ENCODE measurements at places on chromosomes 5 and 9.

- no peak for DNase-seq
These were observed 133.1 kb upstream of the EPB41L4A start for GRCh38 chr5:112552216-112552615.

- DNase-seq, result no peak
These were observed 179.3 kb downstream of the ALDH1A1 start for GRCh38 chr9:72773570-72773969.

DNA sequence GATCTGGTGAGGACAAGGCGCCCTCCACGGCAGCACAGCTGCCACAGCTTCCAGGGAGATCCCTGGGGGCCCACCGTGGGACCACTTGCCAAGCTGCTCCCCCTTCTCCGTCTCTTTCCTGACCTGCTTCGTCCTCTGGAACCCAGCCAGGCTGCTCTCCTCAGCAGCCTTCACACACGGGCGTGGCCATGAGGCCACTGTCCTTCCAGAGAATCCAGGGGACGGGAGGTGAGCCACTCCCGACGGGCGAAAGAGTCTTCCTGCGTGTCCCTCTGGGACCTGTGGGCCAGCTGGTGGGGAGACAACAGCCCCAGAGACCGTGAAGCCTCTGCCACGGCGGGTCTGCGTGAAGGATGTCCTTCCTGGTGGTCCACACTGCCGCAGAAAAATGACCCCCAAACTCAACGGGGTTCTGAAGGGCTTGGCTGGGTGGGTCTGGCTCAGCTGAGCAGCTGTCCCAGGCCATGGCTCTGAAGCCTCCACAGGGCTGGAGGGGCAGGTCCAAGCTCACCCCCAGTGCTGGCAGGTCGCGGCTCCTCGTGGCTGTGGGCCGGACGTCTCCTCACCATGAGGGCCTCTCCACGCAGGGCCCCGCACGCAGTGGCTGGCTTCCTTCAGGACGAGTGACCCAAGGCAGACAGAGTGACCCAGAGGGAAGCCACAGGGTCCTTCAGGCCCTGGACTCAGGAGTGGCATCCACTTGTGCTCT is 47.4 kb upstream of the NKD2 start:
- DNase-seq, result no peak

GRCh38 chr5:179558932-179559283 is 8.6 kb downstream of the RUFY1 start:
- DNase-seq, result no peak

- DNase-seq, result no peak
These were observed 13.9 kb downstream of the SLC23A1 start for GRCh38 chr5:139369181-139369580.

- no peak for DNase-seq
These were observed 7.5 kb downstream of the ZNF484 start for GRCh38 chr9:92870289-92870688.

DNA sequence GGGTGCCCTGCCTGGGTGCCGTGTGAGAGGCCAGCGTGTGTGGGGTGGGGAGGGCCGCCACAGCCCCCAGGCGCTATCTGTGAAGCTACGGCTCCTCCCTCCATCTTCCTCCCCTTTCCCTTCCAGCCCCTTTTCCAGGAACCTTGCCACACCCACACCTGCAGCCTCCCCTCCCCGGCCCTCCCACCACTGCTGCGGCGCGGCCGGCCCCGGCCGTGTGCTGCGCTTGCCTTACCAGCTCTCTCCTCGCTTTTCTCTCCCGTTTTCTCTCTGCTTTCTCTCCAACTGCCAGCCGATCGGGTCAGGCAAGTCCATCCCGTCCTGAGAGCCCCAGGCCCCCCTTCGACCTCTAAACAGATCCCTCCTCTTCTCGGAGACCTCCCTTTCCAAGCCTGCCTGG is 21.4 kb downstream of the GOLGA2 start:
- DNase-seq, result no peak

DNA sequence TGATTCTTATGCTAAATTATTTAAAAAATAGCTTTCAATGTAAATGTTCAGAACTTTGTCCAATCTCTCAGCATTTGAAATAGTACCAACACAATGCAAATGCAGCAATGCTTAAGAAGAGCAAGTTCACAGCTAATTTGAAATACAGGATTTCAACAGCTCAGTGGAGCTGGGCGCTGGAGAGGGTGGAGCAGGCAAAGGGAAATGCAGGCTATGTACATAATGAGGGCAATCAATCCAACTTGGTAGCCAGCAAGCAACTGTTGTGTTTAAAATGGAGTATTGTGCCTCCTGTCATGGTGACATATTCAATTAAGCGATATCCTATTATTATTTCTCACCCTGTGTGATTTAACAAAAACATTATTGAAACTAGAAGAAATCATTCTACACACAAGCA is 568.8 kb downstream of the PSAT1 start:
- DNase-seq, result no peak

GRCh38 chr5:134567641-134568336 is 42.3 kb downstream of the JADE2 start:
- no peak for DNase-seq

GRCh38 chr5:58081435-58081834 is 378.5 kb downstream of the PLK2 start:
- no peak for DNase-seq

DNA sequence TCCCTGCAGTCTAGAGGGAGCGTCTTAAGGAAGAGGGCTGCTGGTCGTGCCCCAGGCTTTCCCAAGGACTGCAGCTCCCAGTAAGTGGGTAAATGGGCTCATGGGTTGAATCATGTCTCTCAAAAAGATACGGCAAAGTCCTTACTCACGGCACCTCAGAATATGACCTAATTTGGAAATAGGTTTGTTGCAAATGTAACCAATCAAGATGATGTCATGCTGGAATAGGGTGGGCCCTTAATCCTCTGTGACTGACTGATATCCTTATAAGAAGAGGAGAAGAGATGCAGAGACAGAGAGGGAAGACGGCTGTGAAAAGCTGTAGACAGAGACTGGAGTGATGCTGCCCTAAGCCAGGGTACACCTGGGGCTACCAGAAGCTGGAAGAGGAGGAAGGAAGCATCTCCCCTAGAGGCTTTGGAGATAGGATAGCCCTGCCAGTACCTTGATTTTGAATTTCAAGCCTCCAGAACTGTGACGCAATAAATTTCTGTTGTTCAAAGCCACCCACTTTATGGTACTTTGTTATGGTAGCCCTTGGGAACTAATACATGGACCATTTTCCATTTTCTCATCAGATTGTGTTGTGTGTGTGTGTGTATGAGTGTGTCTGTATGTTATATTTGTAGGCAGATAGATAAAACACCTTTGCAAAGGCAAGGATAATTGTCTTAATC is 15.0 kb downstream of the GALNT10 start:
- no peak for DNase-seq

GRCh38 chr9:87530716-87531115 is 33.0 kb downstream of the DAPK1 start:
- no peak for DNase-seq

GRCh38 chr9:8085986-8086385 is 286.4 kb upstream of the DMAC1 start:
- no peak for DNase-seq

GRCh38 chr9:38344566-38345324 is 47.8 kb upstream of the ALDH1B1 start:
- DNase-seq, result no peak

DNA sequence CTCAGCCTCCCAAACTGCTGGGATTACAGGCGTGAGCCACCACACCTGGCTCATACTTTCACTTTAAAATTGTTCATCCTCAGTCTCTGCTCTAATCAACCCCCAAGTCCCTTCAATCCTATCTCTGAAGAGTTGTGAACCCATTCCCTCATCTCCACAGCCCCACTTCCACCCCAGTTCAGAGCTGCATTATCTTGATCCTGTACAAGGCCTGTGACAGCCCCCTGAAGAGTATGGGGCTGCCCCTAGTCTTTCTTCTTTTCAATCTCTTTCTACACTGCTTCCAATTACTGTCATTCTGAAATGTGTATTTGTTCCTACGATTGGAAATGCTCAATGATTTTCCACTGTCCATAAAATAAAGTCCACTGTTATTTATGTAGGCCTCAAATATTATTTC is 588.3 kb downstream of the RAB3C start:
- DNase-seq, result no peak

DNA sequence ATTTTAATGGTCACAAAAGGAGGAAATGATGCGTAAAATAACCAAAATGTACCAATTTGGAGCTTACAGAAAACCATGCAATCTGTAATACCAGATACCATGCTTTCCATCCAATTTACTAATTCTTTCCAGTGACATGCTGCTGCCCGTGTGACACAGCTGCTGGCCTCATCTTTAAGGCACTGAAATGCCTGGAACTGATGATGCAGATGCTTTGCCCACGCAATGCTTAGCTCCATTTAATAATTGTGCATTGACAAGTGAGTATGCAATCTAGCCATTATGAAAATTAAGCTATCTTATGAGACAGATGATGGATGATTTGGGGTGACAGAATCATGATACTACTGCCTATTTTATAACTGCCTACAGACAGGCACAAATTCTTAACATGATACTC is 169.2 kb upstream of the CTNND2 start:
- DNase-seq, result no peak

GRCh38 chr5:55187370-55187769 is 14.4 kb upstream of the CDC20B start:
- DNase-seq, result no peak

- no peak for DNase-seq
These were observed 13.9 kb downstream of the HMGXB3 start for GRCh38 chr5:150014456-150014855.

GRCh38 chr5:172902497-172903472 is 56.4 kb upstream of the RPL26L1 start:
- DNase-seq, result no peak

GRCh38 chr9:133775951-133776905 is 38.1 kb upstream of the SARDH start:
- DNase-seq, result no peak

DNA sequence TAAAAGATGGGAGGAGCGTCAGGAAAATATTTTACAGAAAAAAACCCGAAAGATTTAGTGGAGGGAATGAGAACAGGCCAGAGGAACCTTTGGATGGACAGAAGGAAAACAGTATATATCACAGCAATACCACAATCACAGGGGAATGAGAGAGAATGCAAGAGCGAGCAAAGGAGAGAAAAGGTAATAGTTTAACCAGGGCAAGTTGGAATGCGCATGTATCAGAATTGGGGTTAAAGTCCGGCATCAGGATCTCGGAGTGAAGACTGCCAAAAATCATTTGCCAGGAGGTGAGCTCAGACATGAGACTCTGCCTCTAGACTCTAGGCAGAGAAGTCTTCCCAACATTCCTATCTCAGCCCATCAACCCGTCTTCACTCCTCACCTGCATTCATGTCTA is 36.8 kb downstream of the PCDHGC5 start:
- DNase-seq, result no peak

GRCh38 chr9:98118640-98119601 is at the start of gene TRIM14:
TSS of gene TRIM14 (minus strand) at chr9:98119222. CDS start at chr9:98119188, 34 bp downstream.
- no peak for DNase-seq

- no peak for DNase-seq
These were observed 190.1 kb downstream of the PARP8 start for GRCh38 chr5:50856401-50857119.

DNA sequence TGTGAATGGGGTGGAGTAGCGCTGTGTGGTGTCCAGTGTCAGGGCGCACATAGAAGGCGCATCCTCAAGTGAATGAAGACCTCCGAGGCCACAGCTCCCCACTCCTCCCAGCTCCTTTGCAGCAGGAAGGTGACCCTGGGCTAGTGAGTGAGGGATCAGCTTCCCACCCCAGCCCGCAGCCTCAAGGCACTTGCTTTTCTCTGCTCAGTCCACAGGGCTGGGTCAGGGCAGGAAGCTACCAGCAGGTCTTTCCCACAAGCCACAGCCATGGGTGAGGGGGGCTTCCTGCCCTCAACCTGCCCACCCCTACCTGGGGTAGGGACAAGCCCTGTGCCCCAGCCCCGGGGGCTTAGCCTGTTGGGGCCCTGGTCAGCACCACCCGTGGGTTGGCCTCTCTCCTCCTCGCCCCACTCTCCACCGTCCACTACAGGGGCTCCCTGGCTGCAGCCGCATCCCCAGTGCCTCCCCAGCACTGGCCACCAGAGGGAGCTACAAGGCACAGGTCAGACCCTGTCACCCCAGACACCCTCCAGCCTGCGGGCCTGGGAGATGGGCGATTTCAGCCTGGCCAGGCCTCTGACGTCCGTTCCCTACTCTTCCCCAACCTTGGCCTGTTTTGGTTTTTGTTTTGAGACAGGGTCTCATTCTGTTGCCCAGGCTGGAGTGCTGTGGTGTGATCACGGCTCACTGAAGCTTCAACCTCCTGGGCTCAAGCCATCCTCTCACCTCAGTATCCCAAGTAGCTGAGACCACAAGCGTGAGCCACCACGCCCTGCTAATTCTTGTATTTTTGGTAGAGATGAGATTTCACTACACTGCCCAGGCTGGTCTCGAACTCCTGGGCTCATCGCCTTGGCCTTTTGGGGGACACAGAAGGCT is 1.3 kb upstream of the ABCA2 start:
- DNase-seq, result peak; percentile 61

All from activated CD4-positive, alpha-beta T cell treated with anti-CD3 and anti-CD28 coated beads, Interleukin-2, amount 50 U/mL, for 24 hours (primary cell).